Stimulated activated CD4-positive, alpha-beta T cell treated with anti-CD3 and anti-CD28 coated beads, Interleukin-15, amount 100 ng/mL, for 1 hour (primary cell): ENCODE measurements at places on chromosomes 2 and 18.

- DNase-seq: no peak
These were observed 235.2 kb downstream of the SH3RF3 start for GRCh38 chr2:109364217-109364616.

GRCh38 chr18:79744625-79745024, 53.1 kb upstream of the KCNG2 start:
- no peak for DNase-seq

- no peak for DNase-seq
These were observed at the start of gene CIB4 for GRCh38 chr2:26640781-26641564. CIB4 (minus strand) TSS chr2:26641366; CDS start chr2:26641314, 52 bp downstream.

- no peak for DNase-seq
These were observed 42.1 kb downstream of the HS1BP3 start for GRCh38 chr2:20608666-20609348.

DNA sequence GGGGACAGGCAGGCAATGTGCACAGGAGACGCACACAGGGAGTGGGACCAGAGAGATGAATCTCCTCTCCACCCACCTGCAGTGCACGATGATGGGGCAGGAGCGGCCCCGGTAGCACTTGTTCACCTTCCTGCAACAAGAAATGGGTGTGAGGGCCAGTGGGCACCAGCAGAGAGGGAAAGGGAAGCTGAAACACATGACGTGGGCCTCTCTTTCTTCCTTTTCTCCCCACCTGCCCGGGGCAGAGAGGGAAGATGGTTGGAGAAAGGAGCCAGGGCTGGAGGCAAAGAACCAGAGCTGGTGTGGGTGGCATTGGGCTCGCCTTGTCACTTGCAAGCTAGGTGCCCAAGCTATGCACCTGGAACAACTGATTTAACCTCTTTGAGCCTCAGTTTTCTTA, 12.2 kb downstream of the DNAJB2 start:
- no peak for DNase-seq

DNA sequence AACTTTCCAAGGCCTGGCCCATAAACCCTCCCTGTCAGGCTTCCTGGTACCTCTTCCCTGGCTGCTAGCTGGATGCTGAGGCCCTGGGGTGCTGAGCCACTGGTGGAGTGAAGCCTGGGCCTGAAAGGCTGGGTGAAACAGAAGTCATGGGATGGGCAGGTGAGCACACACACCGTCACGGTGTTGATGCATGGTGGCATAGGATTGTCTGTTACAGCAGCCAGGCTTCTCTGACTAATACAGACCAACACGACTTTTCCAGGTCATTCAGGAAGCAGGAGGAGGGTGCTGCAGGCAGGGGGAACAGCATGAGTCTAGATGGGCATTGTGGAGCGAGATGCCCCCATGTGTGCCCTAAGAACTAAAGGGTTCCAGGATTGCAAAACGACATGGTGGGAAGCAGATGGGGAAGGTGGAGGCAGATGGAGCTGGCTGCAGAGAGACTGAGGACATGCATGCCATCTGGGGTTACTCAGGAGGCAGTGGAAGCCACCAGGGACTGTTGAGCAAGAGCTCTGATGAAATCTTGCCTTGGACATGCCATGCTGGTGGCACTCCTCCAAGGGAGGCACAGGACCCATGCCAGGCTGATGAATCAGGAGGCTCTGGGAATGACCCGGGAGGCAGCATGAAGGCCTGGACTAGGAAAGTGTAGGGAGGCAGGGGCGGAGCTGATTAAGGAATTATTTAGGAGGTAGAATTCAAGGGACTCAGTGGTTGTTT, 480.9 kb downstream of the TSN start:
- no peak for DNase-seq

GRCh38 chr2:167049659-167050058, 161.4 kb downstream of the XIRP2 start:
- no peak for DNase-seq

- no peak for DNase-seq
These were observed 42.5 kb upstream of the PID1 start for GRCh38 chr2:229313591-229313990.

GRCh38 chr18:34661464-34662087, 48.5 kb upstream of the DTNA start:
- no peak for DNase-seq

GRCh38 chr2:12465631-12466135, 251.1 kb upstream of the TRIB2 start:
- no peak for DNase-seq

DNA sequence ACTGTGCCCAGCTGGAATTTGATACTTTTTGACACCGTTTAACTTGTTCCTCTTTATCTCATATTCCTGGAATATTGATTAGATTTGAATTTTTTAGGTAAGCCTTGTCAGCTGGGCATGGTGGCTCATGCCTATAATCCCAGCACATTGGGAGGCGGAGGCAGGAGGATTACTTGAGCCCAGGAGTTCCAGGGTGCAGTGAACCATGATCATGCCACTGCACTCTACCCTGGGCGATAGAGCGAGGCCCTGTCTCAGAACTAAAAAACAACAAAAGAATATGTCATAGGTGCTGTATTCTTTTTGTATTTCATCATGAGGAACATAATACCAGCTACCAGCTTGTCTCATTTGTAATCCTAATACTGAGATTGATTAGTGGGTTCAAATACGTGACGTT, 90.3 kb downstream of the ZNF532 start:
- DNase-seq: no peak

DNA sequence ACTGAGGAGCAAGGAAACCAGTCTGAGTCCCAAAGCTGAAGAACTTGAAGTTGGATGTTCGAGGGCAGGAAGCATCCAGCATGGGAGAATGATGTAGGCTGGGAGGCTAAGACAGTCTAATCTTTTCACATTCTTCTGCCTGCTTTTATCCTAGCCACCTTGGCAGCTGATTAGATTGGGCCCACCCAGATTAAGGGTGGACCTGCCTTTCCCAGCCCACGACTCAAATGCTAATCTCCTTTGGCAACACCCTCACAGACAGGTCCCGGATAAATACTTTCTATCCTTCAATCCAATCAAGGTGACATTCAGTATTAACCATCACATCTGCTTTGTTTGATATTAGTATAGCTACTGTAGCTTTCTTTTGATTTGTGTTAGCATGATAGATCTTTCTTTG, 27.1 kb downstream of the VRK2 start:
- no peak for DNase-seq

DNA sequence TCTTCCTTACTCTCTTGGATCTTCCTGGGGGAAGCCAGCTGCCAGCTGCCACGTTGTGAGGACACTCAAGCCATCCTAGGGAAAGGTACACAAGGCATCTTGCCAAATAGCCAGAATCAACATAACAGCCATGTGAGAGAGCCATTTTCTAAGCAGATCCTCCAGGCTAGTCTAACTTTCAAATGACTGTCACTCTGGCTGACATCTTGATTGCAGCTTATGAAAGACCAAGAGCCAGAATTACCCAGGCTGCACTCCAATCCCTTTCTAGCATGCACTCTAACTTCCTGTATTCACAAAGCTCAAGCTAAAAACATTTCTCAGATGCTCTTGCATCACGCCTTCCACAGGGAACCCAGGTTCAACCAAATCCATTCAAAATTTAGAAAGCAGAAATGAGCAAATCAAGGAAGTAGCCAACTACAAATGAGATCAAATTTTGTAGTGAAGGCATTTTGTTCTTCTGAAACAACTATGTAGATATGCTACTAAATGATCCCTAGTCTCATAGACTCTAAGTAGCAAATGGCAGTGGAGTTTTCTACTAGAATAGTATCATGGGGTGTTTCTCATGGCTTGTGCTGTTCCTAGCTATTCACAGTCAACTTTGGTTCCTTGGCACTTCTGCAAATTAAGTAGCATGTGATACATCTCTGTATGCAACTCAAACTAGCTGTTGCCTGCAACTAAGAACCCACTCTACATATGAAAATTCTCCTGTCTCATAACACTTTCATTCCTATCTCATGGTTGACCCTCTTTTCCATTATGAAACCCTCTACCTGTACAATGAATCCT, 281.9 kb downstream of the ZEB2 start:
- no peak for DNase-seq

- DNase-seq: no peak
These were observed 90.6 kb downstream of the SGPP2 start for GRCh38 chr2:222514901-222515300.

- DNase-seq: no peak
These were observed 21.7 kb upstream of the CTAGE1 start for GRCh38 chr18:22439447-22439846.

- DNase-seq: no peak
These were observed 311.2 kb downstream of the LPIN1 start for GRCh38 chr2:12057436-12058166.

GRCh38 chr2:177520324-177520723, 127.8 kb downstream of the AGPS start:
- DNase-seq: no peak

DNA sequence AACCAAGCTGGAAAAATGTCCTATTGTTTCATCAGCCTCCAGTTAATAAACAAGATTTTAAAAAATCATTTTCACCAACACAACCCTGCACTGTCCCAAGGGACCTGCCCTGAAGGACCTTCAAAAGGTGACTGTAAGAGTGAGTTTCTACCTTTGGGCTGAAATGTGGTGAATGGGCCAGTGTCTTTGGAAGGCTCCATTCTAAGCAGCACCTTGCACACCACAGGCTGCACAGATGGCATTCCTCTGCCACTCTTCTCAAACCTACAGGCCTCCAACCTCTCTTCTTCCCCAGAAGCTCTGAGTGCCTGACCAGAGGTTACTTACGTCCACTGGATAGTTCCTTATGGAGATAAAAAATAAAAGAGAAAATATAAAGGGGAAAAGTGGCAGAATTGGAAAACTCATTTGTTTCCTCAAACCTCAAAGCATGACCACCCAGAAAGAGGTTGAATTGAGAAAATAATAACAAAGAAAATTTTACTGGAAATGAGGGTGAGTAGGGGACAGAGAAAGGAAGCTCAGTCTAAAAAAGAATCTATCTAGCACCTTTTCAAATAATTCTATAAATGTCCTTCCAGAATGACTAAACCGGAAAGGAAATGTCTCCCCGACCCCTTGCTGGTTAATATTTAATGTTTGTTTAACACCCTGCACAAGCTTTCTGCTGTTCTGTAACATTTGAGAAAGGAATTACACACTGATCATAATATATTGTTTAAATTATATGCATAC, 175.7 kb downstream of the METTL4 start:
- no peak for DNase-seq
